ENCODE measurements at places on chromosomes 6 and 20. TPM values are rescaled to one million over a fixed set of nuclear protein-coding genes. Genes with fewer than 3 reads are reported as not detected.

The CST2 gene
- total RNA-seq = not detected

DNA sequence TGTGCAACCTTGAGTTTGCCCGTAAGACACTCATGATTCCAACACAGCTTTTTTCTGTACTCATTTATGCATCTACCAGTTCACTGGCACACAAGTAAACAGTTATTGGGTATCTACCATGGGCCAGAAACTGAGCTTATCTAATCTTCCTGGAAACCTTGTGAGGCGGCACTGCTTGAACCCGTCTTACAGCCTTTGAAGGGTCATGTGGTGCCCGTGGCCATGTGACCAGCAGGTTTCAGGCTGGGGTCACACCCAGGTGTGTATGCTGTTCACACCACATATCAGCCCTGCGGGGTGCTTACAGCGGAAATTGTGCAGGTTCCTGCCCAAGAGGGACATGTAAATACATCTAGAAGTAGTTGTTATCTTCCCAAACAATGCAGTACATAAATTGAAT is 6.1 kb downstream of the THBD start:
- no peak for DNase-seq

DNA sequence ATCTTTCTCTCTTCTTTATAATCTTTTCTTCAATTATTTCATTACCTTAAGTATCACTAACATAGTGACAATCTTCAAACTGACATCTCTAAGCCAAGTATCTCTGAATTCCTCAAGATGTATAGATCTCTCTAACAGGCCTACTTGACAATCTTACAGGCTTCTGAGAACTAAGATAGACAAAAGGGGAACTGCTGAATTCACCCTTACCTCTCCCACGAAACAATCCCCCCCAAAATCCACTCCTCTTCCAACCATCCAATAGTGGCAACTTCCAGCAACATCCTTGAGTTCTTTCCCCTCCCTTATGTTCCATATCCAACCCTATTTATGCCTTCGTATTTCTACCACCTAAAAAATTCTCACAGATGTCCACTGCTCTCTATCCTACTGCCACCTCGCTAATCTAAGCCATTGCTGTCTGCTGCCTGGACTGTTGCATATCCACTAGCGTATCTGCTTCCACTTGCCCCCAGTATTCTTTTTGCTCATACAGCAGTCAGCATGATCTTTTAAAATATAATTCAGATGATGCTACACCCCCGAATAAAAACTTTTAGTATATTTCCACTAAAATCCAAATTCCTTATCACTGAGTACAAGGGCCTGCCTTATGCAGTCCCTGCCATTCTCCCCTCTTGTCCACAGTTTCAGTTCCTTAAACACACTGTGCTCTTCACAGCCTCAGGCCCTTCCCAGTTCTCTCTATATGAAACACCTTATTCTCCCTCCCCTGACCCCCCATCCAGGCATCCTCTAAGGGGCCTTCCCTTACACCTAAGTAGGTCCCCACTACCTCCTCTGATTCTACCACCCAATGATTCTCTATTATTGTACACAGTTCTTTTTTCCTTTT is 8.0 kb downstream of the REPS1 start:
- DNase-seq = no peak

- no peak for DNase-seq
Measured at GRCh38 chr20:40307997-40308396, 381.0 kb downstream of the MAFB start.

The SEMG1 gene
- not detected for total RNA-seq

The OOEP gene
- total RNA-seq = not detected

GRCh38 chr20:59600472-59600871 is 3.9 kb upstream of the PHACTR3 start:
- DNase-seq = no peak

- no peak for DNase-seq
Measured at GRCh38 chr20:47921408-47921807, 136.1 kb upstream of the SULF2 start.

DNA sequence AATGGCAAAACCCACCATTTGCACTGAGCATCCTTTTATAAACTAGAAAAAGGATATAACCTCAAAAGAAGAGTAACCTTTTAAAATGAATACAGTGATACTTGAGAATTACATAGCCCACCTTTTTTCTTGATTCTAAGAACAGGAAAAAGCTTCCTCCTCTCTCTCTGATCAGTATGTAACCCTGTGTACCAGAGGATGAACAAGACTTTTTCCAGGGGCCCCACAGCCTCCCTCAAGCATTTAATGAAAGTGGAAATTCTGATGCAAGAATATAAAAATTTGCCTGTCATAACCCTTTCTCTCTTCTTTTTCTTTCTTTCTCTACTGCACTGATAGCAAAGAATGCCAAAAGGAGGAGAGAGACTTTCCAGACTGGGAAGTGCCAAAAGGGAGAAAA is 64.2 kb upstream of the BTN3A2 start:
- DNase-seq = no peak

The MYO6 gene
- total RNA-seq = 29.5 TPM

- no peak for DNase-seq
Measured at GRCh38 chr6:159512571-159512970, 180.5 kb downstream of the SOD2 start.

- DNase-seq = no peak
Measured at GRCh38 chr6:164408868-164409267, 900.5 kb downstream of the C6orf118 start.

The SDCBP2 gene
- 13.8 TPM for total RNA-seq

GRCh38 chr6:52577778-52578463 is 1.1 kb upstream of the TRAM2 start:
- no peak for DNase-seq

- no peak for DNase-seq
Measured at GRCh38 chr20:47876311-47877088, 91.2 kb upstream of the SULF2 start.

- peak; percentile 41 for DNase-seq
Measured at GRCh38 chr6:109165392-109165974, 70.2 kb downstream of the CEP57L1 start.

GRCh38 chr6:150293423-150294173 is 75.2 kb upstream of the IYD start:
- DNase-seq = peak; percentile 82

- no peak for DNase-seq
Measured at GRCh38 chr20:63699466-63700198, 3.2 kb downstream of the TNFRSF6B start.

- DNase-seq = no peak
Measured at GRCh38 chr6:163646133-163646532, 231.6 kb downstream of the QKI start.

The SUMO4 gene
- total RNA-seq = 1.8 TPM

All from mammary epithelial cell (primary cell).